ENCODE measurements at places on chromosomes 7 and 10.

DNA sequence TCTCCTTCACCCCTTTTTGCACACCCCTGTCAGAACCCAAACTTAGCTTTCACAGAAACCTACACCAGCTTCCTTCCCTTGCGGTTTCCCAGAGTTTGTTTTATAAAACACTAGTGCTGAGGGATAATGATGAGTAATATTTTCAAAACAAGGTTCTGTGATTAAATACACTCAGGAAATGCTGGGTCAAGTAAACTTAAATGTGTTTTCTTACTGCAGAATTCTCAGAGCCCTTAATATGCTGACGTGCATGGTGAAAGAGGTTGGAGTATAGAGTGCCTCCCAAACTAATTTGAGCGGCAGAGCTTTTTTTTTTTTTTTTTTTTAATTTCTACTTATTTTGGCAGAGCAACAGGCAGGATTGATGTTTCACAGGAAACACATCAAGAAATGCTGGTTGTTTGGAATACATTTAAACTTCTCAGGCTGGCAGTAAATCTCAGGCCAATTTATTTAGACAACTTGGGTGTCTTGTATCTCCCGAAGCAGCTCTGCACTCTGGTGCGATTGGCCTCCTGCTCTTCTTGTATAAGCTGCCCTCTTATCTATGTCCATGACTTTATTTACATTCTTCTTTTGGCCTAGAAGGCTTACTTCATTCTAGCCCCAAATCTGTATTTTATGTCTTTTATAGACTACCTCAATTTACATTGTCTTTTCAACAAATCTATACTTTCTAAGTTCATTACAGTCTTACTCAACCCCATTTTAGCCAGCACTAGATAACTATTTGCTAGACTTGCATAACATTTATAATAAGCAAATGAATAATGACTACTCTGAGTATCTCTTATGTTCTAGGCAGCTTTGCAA lies 165.4 kb downstream of the BMPER start:
- DNase-seq: no peak

DNA sequence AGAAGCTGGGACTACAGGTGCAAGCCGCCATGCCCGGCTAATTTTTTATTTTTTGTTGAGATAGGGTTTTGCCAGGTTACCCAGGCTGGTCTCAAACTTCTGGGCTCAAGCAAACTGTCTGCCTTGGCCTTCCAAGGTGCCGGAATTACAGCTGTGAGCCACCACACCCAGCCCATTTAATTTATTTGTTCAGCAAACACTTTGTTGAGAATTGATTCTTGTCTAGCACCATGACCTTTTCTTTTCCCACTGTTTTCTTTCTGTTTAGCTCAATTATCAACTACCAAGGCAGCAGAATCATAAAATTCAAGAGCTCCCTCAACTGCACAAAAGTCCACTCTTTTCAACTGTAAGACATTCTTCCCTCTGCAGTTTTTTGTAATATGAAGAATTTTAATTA lies 47.8 kb upstream of the PARD3 start:
- no peak for DNase-seq

- no peak for DNase-seq
These were observed 647.6 kb downstream of the TNS3 start for GRCh38 chr7:46934198-46934825.

DNA sequence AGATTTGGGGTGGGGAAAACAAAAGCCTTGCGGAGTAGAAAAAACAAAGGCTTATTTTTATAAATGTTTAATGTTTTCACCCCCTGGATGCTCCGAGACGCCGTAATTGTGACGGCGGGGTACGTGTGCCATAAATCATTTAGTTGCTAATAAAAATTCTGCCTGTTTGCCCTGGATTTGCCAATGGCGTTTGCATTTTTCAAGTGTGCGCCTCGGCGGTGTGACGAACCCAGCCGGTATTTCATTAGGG lies 2.5 kb upstream of the TNRC18 start:
- no peak for DNase-seq

DNA sequence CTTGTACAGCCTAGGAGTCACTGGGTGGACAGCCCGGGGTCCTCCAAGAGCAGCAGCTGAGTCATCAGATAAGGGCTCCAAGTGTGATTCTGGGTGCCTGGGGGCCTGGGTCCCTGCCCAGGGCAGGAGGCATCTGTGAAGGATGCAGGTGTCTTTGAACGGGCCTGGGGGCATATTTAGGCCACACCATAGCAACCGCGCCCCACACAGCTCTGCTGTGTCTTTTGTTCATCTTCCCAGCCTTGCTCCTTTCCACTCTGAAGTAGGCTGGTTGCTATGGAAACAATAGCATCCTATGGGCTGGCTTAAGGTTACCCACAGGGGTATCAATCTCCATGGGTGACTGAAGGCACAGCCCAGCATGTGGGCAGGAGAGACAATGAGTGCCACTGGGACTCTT lies 324.7 kb downstream of the TCERG1L start:
- DNase-seq: no peak

DNA sequence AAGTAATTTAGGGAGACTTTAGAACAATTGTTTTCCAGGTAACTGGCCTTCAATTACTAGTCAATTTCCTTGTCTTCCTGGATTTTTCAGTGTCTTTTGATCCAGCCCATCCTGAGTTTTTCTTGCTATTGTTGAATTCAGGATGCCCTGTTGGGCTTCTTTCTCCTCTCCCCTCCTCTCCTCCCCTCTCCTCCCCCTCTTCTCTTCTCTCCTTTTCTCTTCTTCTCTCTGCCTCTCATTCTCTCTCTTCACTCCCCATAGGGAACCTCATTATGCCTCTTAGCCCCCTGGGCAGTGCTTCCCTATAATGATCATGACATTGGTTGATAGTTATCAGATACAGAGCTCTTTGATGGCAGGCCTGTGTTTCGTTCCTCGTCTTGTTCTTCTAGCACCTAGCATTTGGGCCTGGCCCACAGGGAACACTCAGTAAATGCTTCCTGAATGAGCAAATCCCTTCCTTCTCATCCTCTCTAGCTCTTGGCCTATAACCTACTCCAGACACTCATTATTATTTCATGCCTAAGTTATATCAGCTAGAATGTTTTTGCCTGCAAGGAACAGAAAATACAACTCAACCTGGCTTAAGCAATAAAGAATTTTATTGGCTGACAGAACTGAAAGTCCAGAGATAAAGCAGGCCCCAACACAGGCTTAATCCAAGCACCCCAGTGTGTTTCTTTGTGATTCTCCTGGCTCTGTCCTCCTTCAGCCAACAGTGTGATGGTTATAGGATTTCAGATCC lies 56.8 kb downstream of the CACNB2 start:
- DNase-seq: no peak

DNA sequence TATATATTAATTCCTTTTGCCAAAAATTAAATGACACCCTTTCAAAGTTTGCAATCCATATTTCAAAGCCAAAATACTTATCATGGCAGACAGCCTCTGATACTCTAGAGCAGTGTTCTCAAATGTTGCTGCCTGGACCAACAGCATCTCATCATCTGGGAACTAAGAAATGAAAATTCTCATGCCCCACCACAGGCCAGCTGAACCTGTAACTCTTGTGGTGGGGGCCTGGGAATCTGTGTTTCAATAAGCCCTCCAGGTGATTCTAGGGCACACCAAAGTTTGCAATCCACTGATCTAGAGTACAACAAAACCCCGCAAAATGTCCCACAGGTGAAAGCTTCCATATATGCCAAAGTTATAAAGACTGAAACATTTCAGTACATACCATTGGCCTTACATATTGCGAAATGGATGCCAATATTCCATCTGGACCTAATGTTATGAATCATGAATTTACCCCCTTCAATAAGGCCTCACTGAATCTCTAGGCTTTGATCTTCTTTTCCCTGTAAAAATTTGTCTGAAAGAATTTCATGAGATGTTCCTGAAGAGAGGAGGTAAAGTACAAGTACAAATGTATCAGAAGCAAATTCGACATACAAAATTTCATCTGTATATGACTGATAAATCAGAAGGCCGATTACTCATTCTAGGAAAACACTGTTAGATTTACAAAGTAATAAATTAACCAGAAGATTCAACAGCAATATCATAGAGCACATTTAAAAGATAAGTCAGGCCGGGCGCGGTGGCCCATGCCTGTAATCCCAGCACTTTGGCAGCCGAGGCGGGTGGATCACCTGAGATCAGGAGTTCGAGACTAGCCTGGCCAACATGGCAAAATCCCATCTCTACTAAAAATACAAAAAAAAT lies 25.3 kb upstream of the EPC1 start:
- no peak for DNase-seq

Data from activated naive CD8-positive, alpha-beta T cell treated with anti-CD3 and anti-CD28 coated beads, Interleukin-2, amount 50 U/mL, for 16 hours (primary cell).